ENCODE measurements at places on chromosomes 12 and 14.
A peak's percentile ranks its signal among the peaks of the same experiment; 100 is the strongest.

DNA sequence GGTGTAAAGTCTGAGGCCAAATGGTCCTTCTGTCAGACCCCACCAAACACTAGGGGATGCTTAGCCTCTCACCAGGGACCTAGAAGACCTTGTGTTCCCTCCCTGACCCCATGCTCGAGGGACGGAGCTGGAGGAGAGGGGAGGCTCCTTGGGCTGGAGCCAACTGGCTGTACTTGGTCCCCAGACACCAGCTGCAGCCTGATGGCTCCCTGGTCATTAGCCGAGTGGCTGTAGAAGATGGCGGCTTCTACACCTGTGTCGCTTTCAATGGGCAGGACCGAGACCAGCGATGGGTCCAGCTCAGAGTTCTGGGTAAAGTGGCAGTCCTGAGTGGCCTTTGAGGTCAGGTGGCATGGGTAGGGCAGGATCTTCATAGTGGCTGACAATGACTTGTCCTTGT lies 29.0 kb downstream of the PAPLN start:
- DNase-seq = no peak

GRCh38 chr14:64303471-64303917 lies 9.3 kb upstream of the ESR2 start:
- peak; percentile 52 for DNase-seq

- no peak for DNase-seq
Observed at GRCh38 chr14:100135073-100135472, 24.4 kb downstream of the DEGS2 start.

- no peak for DNase-seq
Observed at GRCh38 chr12:65937161-65937641, 112.9 kb downstream of the HMGA2 start.

GRCh38 chr14:42429401-42429800 lies 822.7 kb downstream of the LRFN5 start:
- DNase-seq = no peak

DNA sequence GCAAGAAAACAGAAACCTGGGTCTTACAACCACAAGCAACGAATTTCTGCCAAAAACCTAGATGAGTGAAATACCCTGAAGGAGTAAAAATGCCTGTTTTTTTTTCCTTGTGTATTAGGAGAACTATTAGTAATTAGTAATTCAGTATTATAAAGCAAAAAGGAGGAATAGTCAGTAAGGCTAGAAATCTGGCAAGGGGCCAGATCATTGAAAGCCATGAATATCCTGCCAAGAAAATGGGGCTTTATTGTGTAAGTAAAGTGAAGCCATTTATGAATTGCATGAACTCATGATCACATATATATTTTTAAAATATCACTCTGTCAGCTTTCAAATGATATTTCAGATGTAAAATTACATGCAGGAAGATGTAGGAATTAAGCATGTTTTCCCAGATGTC lies 57.9 kb downstream of the TXNDC16 start:
- DNase-seq = no peak

DNA sequence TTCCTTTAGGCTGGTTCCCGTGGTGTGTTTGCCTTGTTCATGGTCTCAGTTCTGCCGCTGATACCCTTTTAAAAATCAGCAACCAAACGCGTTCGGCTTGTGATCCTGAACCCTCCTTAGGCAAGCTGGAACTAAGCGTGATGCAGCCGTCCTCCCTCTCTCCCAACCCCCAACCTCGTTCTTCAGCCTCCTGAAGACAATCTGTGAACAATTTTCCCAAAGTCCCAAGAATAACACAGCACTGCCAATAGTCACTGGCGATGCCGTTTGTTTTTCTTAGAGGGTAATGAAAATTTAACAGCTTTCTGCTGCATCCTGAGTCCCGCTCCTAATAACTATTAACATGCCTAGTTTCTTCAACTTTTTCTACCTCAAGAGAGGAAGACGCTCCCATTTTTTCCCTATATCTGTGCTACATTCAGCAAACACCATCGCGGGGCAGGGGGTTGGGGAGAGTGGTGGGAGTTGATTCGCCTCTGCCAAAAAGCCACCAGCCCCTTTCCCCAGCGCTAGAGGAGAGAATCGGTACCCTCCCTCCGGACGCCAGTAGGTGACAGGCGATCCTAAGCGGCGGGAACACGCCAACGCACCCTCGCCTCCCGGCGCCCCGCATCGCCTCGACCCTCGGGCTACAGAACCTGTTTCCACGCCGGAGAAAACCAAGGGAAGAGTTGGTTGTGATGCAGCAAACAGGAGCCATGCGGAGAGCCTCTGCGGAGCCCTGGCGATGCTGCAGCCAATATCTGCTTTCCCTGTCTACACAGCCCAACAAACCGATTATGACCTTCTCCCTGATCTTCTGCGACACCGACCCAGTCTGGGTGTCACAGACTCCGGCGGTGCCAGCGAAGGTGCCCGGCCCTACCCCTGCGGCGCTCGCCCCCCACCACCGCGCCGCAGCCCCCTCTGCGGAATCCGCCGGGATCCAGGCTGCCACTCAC lies 752 bp downstream of the PRICKLE1 start:
- DNase-seq = no peak

- DNase-seq = no peak
Observed at GRCh38 chr14:63039866-63040265, 5.4 kb downstream of the KCNH5 start.

DNA sequence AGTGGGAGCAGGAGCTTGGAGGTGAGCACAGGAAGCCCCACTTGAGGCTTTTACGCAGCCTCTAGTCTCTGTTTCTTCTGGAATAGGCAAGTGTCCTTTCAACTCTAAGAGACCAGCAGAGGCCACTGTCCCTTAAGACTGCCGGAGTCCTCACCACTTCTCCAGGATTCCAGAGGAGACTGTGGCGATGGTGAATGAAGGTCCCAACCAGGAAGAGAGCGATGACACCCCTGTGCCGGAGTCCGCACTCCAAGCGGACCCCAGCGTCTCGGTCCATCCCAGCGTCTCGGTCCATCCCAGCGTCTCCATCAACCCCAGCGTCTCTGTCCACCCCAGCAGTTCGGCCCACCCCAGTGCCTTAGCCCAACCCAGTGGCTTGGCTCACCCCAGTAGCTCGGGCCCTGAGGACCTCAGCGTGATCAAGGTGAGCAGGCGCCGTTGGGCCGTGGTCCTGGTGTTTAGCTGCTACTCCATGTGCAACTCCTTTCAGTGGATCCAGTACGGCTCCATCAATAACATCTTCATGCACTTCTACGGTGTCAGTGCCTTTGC lies 442 bp downstream of the FLVCR2 start:
- no peak for DNase-seq

GRCh38 chr12:95393191-95393790 lies 80.7 kb upstream of the METAP2 start:
- DNase-seq = no peak

GRCh38 chr14:101242442-101243385 lies 318.6 kb upstream of the DIO3 start:
- DNase-seq = no peak

GRCh38 chr14:104689881-104690711 lies 678 bp downstream of the INF2 start:
- no peak for DNase-seq

- no peak for DNase-seq
Observed at GRCh38 chr14:60485598-60486251, at the start of gene C14orf39. TSS of gene C14orf39 (minus strand) at chr14:60486063. CDS start at chr14:60485078, 985 bp downstream.

DNA sequence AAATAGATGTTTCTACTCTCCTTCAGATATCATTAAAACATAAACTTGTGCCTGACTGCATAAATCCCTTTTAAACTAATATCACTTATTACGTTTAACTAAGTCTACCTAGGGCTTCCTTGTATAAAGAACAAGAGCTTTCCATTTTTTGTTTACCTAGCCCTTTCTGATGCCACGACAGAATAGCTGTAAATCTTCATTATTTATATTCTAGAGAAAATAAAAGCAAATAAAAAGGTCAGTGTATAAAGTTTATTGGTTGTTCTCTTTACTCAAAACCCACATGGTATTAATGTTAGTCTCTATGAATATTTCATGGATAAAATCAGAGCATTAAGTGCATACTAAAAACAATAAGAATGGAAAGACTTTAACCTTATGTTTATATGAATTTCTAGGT lies 269.1 kb downstream of the NAV3 start:
- DNase-seq = no peak

GRCh38 chr12:38155526-38156496 lies 160.8 kb upstream of the ALG10B start:
- no peak for DNase-seq

GRCh38 chr12:25052196-25052913 lies 103.5 kb upstream of the BCAT1 start:
- DNase-seq = peak; percentile 81

GRCh38 chr12:52915637-52916036 lies 10.8 kb upstream of the KRT8 start:
- DNase-seq = no peak

DNA sequence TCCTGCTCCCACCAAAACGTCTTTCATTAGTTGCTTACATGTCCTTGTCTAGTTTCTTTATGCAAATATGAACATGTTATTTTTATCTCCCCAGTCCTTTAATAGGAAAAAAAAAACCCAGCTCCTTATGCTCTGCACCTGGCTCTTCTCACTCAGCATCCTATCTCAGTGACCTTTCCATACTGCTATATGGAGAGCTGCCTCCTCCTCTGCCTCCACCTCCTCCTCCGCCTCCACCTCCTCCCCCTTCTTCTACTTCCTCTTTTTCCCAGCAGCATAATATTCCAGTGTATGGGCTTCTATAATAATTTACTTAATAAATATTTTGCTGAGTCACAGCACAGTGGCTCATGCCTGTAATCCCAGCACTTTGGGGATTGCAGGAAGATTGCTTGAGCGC lies 31.5 kb downstream of the ABCB9 start:
- DNase-seq = no peak

GRCh38 chr12:58325561-58325960 lies 384.2 kb downstream of the ATP23 start:
- no peak for DNase-seq

DNA sequence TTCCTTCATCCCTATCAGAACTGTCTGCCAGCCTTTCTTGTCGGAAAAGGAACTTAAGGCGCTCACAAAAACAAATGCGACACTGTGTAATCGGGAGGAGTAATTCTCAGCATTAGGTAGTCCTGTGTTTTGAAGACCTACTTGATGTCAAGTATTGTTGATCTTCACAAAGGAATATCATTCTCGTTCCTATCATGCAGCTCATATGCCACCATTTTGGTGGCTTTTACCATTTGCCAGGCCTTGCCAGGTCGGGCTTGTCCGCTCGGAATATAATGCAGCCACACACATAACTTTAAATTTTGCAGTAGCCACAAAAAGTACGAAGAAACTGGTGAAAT lies 903 bp upstream of the PPP4R3A start:
- no peak for DNase-seq

DNA sequence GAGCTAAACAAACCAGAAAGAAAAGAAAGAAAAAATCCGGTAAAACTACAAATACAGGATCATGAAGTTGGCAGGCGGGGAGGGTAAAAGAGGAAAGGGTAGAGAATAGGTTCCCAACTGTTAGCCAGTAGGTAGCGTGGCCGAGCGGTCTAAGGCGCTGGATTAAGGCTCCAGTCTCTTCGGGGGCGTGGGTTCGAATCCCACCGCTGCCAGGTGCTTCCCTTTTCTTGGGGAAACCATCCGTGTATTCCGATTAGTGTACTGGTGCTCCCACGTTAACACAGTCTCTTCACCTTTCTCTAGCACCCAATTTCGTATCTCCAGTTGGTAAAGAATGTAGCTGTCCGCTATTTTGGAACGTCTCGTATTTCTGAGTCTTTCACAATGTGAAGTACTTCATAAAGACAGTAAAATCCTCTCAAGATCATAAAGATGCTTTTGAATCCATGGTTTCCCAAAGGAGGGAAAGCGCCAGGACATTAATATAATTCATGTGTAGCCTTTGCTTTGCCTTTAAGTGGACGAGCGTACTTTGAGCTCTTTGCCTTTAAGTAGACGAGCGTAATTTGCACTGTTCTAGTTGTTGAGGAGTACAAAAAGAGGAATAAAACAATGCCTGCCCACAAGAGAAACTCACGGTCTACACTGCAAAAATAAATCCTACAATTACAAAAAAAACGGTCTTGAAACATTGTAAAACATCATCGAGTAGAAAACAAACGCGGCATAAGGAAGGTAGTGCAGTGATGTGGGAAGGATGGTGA lies 19.0 kb upstream of the RNASE12 start:
- peak; percentile 82 for DNase-seq

GRCh38 chr14:24274101-24274543 lies 2.7 kb upstream of the RABGGTA start:
- peak; percentile 49 for DNase-seq

DNA sequence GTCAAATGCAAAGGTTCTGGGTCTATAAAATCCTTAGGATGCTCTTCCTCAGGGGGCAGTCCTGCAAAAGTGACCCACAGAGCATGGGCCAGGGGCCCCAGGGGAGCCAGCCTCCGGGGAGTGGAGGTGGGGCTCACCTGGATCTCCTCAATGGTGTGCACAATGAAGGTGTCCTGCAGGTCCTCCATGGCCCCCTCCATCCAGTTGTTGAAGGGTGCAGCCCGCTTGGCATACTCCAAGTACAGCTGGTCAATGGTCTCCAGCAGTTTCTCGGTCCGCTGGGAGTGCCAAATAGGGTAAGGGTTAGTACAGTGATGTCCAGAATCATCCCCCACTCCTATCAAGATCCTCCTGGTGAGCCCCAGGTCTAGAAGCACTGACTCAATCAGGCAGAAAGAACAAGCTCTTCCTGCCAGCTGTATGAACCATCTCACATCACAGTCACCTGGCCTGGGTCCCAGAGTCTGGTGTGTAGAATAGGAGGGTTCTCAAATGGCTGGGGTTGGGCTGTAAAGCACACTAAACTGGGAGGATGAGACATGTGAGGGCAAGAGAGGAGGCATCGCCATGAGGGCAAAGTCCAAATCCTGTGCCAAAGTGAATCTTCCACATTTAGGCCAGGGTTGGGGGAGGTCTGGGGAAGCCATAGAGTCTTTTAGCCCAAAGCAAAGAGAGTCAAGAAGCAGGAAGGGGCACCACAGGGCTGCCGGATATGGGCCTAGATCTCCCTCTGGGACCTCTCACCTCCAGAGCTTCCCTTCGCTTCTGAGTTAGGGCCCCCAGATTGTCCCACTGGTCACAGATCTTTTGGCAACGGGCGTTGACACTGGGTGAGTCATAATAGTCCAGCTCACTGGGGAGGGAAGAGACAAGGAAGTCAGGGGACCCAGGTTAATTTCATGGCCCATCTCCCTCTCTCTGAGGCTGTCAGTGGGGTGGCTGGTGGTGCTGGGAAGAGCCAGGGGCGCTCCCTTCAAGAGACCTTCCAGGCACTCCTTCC lies 91.5 kb upstream of the ZFP36L1 start:
- no peak for DNase-seq

GRCh38 chr12:55057481-55057880 lies 37.7 kb downstream of the NEUROD4 start:
- no peak for DNase-seq

- no peak for DNase-seq
Observed at GRCh38 chr14:75821831-75822521, 159.8 kb downstream of the TGFB3 start.

GRCh38 chr14:54691525-54692283 lies 124.8 kb downstream of the SAMD4A start:
- peak; percentile 52 for DNase-seq

All from CD4-positive, alpha-beta T cell treated with Interleukin-1 beta for 1 hour (primary cell).